ENCODE measurements at places on chromosomes 7 and 10.

GRCh38 chr7:78301407-78301806 is 502.8 kb downstream of the PHTF2 start:
- DNase-seq: no peak

DNA sequence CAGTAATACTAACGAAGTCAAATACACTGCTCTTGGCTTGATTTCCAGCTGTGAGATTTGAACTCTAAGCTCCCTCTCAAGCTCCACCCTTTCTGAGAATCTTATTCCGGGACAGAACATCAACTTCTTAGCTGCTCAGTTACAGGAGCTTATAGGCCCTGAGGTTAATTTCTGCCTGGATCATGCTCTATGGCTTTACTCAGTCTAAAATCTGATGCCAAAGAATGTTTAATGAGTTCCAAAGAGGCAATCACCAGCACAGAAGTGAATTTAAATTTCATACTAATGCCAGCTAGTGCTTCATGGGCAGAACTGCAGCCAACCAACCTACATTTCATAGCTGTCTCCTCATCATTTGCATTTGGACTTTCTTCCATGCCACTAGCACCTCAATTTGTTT is 707.2 kb downstream of the MAGI2 start:
- no peak for DNase-seq

DNA sequence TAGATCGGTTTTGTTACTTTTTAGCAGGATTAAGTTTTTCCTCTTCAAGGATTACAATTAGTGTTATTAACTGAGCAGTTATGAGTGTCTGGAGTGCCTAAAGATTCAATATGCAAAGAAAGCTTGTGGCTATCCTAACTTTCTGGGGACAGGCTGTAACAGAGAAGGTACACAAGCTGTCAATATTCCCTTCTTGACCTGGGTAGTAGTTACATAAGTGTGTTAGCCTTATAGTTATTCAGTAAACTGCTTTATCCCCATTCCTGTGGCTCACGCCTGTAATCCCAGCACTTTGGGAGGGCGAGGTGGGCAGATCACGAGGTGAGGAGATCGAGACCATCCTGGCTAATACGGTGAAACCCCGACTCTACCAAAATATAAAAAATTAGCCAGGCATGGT is 31.6 kb downstream of the ATAD1 start:
- DNase-seq: no peak

- no peak for DNase-seq
Observed at GRCh38 chr7:155921086-155921803, 109.0 kb upstream of the SHH start.

- DNase-seq: no peak
Observed at GRCh38 chr7:128821724-128822123, 8.5 kb upstream of the FLNC start.

DNA sequence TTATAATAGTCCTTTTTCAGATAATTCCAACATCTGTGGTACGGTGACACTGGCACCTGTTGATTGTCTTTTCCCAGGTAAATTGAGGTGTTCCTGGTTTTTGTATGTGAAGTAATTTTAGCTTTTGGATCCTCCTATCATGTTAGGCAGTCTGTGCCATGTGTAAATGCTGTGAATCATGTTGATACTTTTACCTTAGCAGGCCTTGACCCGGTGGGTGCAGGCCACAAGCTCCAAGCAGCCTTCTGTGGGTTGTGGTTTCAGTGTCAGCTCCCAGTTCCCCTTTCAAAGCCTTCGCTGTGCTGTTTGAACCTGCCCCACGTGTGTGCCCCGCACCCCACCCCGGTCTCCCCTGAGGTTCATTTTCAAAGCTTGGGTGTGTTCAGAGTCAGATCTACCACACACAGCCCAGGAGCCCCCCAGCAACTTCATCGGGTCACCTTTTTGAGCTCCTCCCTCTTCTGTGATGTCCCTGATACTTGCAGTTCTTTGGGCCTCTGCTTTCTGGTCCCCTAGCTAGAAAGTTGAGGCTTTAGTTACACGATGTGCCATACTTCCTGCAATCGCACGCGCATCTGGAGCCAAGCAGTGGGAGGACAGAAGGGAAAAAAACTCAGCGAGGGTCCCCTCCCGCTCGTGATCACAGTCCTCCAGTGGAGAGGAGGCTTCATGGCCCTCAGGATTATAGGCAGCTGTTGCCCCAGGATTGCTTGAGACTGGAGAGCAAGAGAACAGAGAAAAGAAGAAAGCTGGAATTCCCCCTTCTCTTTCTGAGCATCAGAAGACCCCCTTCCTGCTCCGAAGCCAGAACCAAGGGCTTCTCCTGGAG is 8.7 kb upstream of the BHLHA15 start:
- peak; percentile 45 for DNase-seq

GRCh38 chr10:17771017-17771416 is 19.0 kb downstream of the TMEM236 start:
- DNase-seq: no peak

DNA sequence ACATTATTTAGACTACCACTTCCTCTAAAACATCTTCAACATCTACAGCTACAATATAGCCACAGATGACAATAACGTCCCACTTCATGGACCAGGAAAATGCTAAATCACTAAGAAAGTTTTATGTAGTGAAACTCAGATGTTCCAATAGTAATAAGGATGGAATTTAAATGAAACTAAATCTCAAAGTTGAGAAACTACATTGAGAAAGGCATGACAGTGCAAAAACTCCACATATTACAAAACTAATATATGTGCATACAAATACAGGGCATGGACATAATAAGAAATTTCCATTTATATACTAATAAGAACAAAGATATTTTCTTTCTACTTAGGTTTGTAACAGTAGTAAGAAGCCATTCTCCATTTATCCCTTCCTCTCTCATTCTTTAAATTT is 31.1 kb downstream of the POT1 start:
- DNase-seq: no peak

- no peak for DNase-seq
Observed at GRCh38 chr7:129591868-129592267, 19.7 kb upstream of the NRF1 start.

- DNase-seq: no peak
Observed at GRCh38 chr7:115822801-115823200, 207.8 kb downstream of the TFEC start.

DNA sequence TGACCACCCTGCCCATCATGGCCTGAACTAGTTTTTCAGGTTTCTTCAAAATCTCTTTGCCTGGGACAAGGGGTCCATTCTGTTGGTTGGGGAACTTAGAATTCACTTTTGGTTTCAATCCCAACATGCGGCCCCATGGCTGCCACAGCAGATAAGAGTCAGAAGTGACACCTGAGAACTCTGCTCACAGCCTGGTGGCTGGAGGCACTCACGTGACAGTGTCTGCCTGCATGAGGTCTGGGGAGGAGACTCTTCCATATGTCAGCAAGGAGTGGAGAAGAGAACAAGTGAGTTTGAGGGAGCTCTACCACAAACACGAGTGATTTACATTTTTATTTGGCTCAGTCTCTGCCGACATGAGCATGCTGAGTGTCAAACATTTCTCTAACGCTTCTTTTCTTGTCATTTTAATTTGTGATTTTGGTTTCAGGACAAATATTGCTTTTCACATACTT is 370.4 kb downstream of the TNS3 start:
- no peak for DNase-seq

- no peak for DNase-seq
Observed at GRCh38 chr7:73350306-73351068, 22.5 kb downstream of the FKBP6 start.

GRCh38 chr7:6650086-6650485 is 13.0 kb downstream of the ZNF316 start:
- no peak for DNase-seq

GRCh38 chr10:102537948-102538347 is 34.2 kb downstream of the SUFU start:
- no peak for DNase-seq

GRCh38 chr10:91785830-91786229 is 12.4 kb upstream of the TNKS2 start:
- no peak for DNase-seq

GRCh38 chr7:22911889-22912288 is 89.2 kb upstream of the TOMM7 start:
- DNase-seq: no peak

- DNase-seq: no peak
Observed at GRCh38 chr10:7474388-7474787, 63.6 kb upstream of the SFMBT2 start.

GRCh38 chr10:117107238-117107637 is 30.8 kb downstream of the VAX1 start:
- DNase-seq: no peak

DNA sequence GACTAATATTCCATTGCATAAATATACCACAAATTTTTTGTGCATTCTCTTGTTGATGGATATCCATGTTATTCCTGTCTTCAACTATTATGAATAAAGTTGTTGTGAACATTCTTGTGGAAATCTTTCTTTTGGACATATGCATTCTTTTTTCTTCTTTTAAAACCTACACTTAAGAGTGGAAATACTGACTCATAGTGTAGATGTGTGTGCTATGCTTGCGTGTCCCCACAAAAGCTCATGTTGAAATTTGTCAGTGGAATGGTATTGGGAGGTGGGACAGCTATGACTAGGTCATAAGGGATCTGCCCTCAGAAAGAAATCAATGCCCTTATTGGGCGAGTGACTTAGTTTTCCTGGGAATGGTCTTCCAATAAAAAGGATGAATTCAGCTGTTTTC is 203.6 kb upstream of the PRSS58 start:
- no peak for DNase-seq

GRCh38 chr10:21314906-21315644 is 210.4 kb downstream of the SKIDA1 start:
- DNase-seq: no peak

GRCh38 chr10:4170633-4171314 is 385.8 kb upstream of the KLF6 start:
- no peak for DNase-seq

- no peak for DNase-seq
Observed at GRCh38 chr7:87331687-87332252, 13.7 kb upstream of the CROT start.

- no peak for DNase-seq
Observed at GRCh38 chr7:112162142-112162766, 43.9 kb downstream of the DOCK4 start.

GRCh38 chr7:157337316-157338149 is 729 bp downstream of the DNAJB6 start:
- peak; percentile 40 for DNase-seq

- no peak for DNase-seq
Observed at GRCh38 chr7:50335795-50336754, 31.6 kb downstream of the IKZF1 start.

DNA sequence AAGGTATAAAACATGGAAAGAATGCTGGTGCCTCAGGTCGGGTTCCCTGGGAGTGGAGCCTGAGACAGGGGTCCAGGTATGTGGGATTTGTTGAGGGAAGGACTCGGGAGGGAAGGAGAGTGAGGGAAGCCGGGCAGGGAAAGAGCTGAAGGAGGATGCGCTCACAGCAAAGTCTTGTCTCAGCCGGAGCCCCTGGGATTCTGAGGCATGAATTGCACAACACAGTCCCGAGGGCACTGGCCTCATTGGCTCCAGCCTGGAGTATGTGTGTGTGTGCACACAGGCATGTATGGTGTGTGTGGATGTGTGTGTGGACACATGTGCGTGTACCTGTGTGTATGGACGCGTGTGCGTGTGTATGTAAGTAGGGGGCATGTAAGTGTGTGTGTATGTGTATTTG is 87.4 kb downstream of the WDFY4 start:
- no peak for DNase-seq

- no peak for DNase-seq
Observed at GRCh38 chr10:71132321-71132810, 80.0 kb upstream of the UNC5B start.

DNA sequence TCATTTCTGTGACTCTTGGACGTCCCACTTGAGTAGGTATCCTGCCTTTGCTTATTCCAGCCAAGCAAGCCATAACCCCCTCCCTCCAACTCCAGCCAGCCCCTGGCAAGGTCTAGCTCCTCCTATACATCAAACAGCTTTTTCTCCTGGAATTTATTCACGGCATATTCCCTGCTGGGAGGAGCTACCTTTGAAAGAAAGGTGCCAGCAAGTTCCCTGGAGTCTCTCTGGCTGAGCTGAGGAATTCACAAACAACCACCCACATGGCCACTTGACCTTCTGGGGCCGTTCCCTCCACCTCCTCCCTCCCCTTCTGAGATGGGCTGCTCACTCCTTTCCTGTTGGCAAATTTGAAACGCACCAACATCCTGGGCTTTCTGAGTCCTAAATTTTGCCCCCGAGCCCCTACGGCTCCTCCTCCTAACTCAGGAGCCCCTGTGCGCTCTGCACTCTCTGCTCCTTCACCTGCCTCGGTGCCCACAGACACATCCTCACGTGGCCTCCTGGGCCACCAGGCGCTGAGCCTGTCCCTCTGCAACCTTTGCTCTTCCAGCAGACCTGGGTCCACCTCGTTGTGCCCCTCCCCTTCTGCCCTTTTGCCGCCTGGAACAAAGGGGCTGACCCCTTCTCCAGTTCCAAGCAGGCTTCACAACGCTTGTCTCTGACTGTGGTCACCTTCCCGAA is 48.0 kb downstream of the HSPA12A start:
- DNase-seq: no peak

- DNase-seq: no peak
Observed at GRCh38 chr10:85612378-85612775, 754.2 kb downstream of the GRID1 start.

DNA sequence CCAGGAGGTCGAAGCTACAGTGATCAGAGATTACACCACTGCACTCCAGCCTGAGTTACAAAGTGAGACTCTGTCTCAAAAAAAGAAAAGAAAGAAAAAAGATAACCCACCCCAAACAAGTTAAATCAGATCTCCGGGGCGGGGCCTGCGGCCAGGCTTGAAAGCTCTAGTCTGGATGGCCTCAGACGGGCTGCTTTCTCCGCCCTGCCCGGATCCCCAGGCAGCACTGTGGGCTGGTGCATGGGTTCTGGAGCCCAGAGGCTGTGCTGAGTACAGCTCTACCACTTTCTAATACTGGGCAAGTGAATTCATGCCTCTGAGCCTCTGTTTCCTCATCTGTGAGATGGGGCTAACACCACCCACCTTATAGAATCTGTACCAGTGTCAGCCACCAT is 83.7 kb downstream of the ZMIZ1 start:
- no peak for DNase-seq

DNA sequence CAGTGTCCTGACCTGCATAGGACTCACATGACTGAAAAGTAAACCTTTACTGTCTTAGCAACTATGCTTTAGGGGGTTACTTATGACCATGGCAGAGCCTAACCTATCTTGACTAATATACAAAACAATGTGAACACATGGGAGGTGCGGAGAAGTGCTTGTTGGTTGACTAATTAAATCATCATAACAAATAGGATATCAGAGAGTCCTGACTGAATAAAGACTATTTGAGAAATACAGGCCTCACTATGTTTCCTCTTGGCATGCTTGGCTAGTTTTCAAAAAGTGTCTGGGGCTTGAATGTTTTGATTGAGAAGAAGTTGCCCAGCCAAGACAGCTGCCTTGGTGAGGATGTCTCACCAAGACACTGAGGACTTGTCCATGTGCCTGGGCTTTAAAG is 104.4 kb upstream of the PHYHIPL start:
- no peak for DNase-seq

- DNase-seq: no peak
Observed at GRCh38 chr7:36875794-36876193, 151.5 kb upstream of the AOAH start.
